Activated effector memory CD4-positive, alpha-beta T cell treated with anti-CD3 and anti-CD28 coated beads, Interleukin-2, amount 50 U/mL, for 16 hours (primary cell): ENCODE measurements at places on chromosomes 4 and X.

DNA sequence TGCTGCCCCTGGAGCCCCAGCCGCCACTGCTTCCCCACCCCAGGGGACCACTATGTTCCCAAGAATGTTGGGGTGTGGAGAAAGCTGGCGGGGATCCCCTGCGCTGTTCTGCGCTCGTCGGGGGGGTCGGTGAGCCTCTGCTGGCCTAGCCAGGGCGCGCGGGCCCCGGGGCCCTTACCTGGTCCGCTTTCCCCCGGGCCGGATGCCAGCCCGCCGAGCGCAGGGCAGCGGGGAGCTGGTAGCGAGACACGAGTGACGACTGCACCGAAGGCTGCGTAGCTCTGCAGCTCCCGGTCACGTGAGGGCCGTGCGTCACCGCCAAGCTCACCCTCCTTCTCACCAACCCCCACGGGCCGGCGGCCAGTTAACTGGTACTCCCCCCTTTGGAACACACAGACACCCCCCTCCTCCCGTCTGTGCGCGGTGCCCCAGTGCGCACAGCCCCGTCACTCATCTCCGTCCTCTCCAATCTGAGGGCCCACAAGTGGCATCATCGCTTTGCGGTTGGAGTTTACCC is at the start of gene BEX1:
TSS of gene BEX1 (minus strand) at position 254 of the 517 bp plus-strand sequence. CDS start 897 bp downstream, outside the sequence.
- DNase-seq = no peak

DNA sequence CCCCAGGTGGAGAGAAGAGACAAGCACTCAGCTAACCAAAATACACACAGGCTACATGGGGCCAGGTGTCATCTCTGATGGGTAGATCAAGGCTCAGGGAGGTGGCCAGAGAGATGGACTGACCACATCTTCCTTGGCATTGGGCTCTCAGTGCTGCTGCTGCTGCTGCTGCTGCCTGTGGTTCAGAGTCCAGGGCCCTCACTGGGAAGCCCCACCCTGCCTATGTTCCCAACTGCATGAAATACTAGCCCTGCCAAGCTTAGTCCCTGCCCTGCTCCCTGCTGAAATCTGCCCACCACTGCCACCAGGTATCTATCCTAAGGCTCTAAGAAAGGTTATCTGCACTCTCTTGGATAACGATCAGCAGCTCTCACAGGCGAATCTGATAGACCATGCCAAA is 118.7 kb downstream of the EFHC2 start:
- no peak for DNase-seq

DNA sequence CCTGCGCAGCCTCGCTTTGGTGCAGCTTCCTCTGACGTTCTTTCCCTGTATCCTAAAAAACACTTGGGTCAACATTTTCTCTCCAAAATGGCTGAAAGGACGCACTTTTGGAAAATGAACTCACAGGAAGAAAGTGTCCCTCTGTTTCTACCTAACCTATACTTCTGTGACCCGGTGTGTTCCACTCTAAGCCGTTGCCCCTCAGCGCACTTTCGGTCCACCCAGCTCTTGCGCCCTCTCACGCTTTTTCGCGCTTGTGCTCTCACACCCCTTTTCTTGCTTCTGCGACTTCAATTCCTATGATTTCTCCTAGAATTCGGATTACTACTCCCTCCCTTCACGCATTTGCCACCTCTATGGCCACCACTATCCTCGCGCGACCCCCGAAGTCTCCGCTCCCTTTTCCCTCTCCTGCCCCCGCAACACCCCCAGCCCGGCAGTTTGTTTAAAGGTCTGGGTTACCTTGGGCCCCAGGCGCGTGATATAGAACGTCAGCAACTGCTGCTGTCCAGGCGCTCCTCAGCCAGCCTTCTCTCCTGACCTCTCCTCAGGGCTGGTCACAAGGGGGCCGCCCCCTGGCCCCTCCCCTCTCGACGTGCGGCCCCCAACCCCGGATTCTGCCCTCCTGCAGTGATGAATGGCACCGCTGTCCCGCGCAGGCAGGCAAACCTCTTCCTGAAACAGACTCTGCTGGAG is at the start of gene USP51:
TSS of gene USP51 (minus strand) at position 535 of the 696 bp plus-strand sequence. CDS start 909 bp downstream, outside the sequence.
- DNase-seq = peak; percentile 62

DNA sequence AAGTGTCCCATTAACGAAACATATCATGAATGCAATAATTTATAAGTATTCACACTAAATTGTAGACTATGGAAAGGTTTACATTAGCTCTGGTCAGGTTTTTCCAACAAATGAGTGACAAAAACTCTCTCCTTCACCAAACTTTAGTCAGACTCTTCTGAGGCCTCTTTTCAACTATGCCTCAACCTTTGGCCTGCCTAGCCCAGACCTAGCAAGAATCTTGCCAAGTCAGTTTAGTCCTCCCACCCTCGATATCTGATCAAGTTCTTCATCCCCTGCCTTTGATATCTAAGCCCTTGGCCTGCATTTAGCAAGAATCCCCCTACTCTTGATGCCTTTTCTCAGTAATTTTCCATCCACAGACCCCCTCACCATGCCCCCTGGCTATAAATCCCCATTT is 37.9 kb downstream of the CCDC158 start:
- no peak for DNase-seq

DNA sequence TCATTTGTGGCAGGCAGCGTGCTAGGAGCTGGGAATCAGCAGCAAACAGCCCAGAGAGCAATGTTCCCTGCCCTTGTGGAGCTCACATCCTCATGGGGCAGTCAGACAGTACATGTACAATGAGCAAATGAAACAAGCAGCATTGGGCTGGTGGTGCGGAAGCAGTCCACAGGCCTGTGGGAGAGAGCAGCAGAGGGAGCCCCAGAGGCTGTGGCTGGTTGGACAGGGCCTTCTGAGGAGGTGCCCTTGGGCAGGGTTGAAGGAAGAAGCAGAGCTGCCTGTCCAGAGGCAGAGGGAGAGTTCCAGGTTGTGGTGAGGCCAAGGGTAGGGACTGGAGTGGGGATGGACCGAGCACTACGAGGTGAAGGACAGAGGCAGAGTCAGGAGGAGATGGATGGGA is 22.5 kb downstream of the MMGT1 start:
- no peak for DNase-seq

- no peak for DNase-seq
These were observed 24.1 kb upstream of the MTM1 start for GRCh38 chrX:150544222-150544787.

- no peak for DNase-seq
These were observed 485.7 kb upstream of the HS3ST1 start for GRCh38 chr4:11914406-11914805.

- DNase-seq = no peak
These were observed 8.4 kb downstream of the GC start for GRCh38 chr4:71775449-71775848.

- no peak for DNase-seq
These were observed 683.5 kb downstream of the TRIML1 start for GRCh38 chr4:188822698-188823097.

DNA sequence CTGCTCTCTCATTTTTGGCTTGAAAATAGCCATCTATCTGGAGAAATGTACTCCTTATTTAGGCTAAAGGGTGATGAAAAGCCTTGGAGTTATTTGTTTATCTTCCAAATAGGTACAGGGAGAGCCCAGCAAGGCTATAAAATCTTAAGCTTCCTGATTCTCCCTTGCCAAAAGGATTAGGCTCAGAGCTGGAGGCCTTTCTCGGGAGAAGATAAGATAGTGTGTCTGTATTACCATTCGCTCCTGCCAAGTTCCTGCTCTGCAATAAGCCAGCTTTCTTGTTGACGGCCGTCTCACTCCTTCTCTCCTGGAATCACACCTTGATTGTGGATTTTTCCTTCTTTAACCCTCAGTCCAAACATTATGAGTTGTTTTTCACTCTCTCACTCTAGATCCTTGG is 171.8 kb upstream of the TTC29 start:
- no peak for DNase-seq

- no peak for DNase-seq
These were observed 186.6 kb downstream of the TMEM47 start for GRCh38 chrX:34470507-34470906.

GRCh38 chr4:107069049-107069448 is 32.9 kb upstream of the DKK2 start:
- DNase-seq = no peak

GRCh38 chr4:120052856-120053255 is 13.8 kb downstream of the MAD2L1 start:
- DNase-seq = no peak

- no peak for DNase-seq
These were observed 7.8 kb upstream of the PLS3 start for GRCh38 chrX:115553171-115553570.

GRCh38 chr4:169968999-169969398 is 57.2 kb downstream of the MFAP3L start:
- DNase-seq = no peak

- no peak for DNase-seq
These were observed 395.6 kb upstream of the DIPK2B start for GRCh38 chrX:45596188-45596808.

GRCh38 chr4:7557456-7557855 is 122.7 kb upstream of the PSAPL1 start:
- DNase-seq = no peak

DNA sequence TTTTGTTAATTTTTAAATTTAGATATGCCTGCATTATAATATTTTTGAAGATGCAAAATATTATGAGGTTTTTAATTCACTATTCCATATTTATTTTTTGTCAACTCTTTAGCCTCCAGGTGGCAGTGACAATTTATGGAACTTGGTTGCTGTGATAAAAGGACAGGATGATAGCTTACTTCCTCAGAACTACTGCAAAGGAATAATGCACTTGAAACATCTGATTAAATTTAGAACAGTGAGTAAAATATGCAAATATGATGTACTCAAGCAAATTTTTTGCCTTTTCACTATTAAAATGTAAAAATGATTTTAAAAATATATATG is 45.1 kb downstream of the SPATA4 start:
- no peak for DNase-seq

GRCh38 chr4:10750714-10751113 is 66.1 kb upstream of the CLNK start:
- no peak for DNase-seq

DNA sequence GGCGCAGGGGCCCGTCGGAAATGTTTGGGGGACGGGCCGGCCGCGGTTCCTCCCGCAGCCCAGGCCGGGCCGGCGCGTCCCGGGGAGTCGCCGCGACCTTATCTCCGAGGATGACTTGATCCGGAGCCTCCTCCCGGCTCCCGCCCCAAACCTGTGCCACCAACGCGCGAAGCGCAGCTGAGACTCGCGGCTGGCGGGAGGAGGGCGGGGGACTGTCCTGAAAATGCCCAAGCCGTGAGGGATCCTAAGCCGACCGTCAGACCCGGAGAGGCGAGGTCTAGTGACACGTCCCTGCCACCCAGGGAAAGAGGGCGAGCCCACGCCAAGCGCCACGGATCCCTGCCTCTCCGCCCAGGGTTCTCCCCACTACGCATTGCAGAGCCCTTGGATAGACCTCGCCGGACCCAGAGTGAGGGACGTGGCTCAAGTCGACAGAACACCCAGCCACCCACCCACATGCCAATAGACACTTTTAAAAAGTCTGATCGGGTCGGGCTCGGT is 26.9 kb downstream of the UTP14A start:
- DNase-seq = no peak

GRCh38 chr4:106715825-106716224 is 320.3 kb downstream of the DKK2 start:
- no peak for DNase-seq

DNA sequence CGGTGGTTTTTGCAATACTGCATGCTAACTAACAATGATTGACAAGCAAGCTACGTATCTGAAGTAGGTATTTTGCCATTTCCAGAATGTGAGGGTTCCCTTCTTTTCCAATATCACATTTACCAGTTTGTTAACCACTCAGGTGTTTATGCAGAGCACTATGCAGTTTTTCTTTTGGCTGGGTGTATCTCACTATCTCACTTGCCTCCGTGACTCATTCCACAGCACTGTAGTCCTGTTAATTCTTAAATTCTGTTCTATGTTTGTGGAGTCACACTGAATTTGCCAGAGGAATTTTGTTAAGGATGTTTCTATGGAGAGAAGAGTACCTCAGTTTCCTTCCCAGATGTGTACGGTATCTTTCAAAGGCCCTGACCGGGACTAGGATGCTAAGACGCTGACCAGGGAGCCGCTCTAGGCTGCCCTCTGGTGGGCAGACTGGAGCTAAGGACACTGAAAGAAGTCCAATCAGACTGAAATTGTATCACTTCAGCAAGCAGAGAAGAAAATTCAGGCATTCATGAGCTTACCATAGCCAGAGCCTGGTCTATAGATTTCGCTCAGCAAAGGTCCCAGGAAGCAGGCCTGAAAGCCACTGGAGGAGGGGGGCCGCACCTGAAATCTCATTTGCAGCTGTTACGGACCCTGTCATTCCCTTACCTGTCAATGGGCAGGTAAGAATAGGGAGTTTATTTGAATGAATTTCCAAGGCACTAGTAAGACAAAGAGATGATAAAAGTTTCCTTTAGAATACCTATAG is 388.4 kb upstream of the SPOCK3 start:
- peak; percentile 62 for DNase-seq

DNA sequence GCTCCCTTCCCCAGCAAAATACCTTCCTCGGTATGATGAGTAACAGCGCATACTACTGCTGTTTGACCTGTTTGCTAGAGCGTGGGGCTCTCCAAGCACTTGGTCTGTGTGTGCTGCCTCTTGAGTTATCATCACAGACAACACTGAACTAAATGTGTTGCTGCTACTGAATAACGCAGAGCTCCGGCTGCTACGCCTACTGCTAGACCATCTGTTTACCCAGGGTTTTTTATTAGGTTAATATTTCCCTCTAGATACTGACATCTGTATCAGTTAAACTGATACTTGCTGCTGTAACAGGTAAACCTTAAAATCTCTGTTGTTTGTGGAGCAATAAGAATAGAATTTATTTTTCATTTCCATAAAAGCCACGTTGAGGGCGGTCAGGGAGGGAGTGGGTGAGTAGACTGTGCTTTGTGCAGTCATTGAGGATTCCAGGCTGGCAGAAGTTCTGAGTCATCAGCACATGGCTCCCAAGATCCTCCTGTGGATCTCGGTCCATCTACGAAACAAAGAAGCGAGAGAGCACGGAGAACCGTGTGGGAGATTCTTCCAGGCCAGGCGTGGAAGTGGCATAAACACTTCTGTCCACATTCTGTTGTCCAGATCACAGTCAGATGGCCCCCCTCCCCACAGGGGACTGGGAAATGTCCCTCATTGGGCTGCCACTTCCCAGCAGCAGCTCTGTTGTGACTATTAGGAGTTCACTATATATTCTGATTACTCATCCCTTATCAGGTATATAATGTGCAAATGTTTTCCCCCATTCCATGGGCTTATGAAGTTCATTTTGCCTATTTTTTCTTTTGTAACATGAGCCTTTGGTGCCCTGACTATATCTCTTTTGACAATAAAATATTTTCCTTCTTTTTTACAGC is 14.1 kb downstream of the GRK4 start:
- DNase-seq = no peak

GRCh38 chrX:139831675-139832456 is 101.0 kb downstream of the ATP11C start:
- no peak for DNase-seq

DNA sequence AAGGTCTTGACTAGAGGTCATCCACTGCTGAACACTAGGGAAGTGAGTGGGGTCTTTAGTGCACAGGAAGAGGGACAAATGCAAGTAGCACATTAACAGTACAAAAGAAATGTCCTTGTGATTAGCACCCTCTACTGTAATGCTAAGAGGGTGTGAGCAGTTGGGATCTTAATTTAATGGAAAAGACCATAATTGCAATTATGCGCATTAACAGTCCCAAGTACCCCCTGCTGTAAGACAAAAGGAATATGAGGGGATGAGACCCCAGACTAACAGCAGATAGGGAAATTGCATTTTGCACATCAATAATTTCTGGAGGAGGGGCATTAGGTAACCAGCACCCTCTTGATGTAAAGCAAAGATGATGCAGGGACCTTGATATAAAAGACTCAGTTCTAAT is 285.0 kb downstream of the CHIC1 start:
- no peak for DNase-seq

- DNase-seq = no peak
These were observed 37.6 kb downstream of the ARSJ start for GRCh38 chr4:113941836-113942235.
